ENCODE measurements at places on chromosomes 7 and 10.

DNA sequence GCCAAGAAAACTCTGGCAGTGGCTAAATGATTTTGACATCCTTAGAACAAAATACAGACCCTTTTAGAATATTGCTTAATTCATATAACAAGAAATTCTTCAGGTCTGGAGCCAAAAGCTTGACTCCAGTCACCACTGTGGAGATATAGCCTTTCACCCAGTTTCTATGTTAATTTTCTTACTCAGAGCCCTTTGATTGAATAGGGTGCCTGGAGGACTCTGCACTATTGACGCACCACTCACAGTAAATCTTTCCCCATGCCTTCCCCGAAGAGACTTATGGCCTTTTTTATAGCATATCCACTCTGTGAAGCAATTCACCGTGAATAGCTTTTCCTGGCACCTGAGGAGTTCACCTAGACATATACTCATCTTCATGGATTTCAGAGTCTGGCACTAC is 613.8 kb downstream of the ZWINT start:
- DNase-seq: no peak

- no peak for DNase-seq
Observed at GRCh38 chr10:110110338-110110737, 97.1 kb upstream of the MXI1 start.

- DNase-seq: no peak
Observed at GRCh38 chr7:34406848-34407530, 251.0 kb upstream of the NPSR1 start.

- DNase-seq: peak; percentile 45
Observed at GRCh38 chr10:121900443-121901174, 27.2 kb downstream of the ATE1 start.

DNA sequence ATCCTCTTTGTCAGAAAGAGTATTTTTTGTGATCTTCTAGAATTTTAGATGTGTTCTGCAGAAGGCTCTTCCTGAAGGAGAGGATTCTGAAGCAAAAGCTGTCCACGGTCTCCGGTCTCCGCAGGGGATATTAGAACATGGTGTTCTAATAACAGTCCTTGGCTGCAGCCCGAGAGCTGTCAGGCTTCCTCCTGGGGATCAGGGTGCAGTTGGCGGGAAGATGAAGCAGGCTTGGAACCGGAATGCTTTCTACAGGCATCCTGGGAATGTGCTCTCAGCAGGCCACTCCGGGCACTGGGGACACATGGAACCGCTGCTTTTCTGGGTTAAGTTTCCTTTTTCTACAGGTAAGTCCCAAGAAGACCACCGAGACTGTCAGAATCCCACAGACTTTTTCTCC is 118.6 kb upstream of the PARD3 start:
- DNase-seq: no peak

- no peak for DNase-seq
Observed at GRCh38 chr10:96690755-96691730, 29.3 kb downstream of the PIK3AP1 start.

DNA sequence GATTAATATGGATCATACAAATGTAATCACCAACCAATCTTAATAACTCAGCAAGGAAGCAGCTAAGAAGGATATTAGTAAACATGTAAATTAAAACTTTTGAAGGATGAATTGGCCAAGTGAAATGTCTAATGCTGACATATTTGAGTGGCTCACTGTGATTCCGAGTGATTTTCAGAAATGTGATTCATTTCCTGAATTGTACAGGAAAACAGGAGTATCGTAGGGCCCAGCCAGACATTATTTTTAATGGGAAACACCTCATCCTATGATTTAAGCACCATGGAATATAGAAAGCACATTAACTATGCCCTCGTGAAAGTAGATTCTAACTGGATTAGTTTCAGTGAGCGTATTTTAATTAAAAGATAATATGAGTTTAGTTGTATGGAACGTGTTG is 82.3 kb downstream of the LHFPL3 start:
- DNase-seq: no peak

GRCh38 chr7:24290004-24290641 is 6.1 kb downstream of the NPY start:
- DNase-seq: peak; percentile 6

GRCh38 chr7:129368389-129368986 is 65.7 kb upstream of the STRIP2 start:
- DNase-seq: no peak

- no peak for DNase-seq
Observed at GRCh38 chr7:134905375-134905774, 80.9 kb upstream of the AGBL3 start.

- no peak for DNase-seq
Observed at GRCh38 chr7:155187061-155187785, 110.5 kb upstream of the INSIG1 start.

- no peak for DNase-seq
Observed at GRCh38 chr10:4673279-4674040, 152.5 kb upstream of the AKR1E2 start.

DNA sequence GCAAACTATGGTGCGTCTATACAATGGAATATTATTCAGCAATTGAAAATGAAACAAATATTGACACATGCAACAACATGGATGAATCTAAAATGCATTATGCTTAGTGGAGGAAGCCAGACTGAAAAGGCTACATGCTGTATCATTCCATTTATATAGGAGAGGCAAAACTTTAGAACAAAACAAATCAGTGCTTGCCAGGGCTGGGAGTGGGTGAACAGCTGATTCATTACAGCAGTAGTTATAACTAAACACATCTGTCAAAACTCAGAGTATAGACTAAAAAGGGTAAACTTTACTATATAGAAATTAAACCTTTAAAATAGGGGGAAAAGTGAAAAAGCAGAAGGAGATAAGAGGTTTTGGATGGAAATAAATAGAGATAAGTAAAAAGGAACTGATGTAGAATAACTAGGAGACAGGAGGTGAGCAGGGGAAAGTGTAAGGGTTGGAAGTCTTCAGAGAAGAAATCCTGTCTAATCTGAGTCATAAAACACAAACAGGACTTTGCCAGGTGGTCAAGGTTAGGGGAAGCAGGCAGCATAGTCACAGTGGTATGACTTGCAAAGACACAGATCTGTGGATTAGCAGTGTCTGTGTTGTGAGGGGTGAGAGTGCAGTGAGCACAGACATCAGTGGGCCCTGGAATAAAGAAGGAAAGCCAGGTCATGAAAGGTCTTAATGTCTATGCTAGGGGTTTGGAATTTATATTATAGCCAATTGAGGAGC is 349.8 kb downstream of the PHTF2 start:
- no peak for DNase-seq

Measured in NCI-H2081 (cell line).